ENCODE measurements at places on chromosomes 6 and 20. TPM values are rescaled to one million over a fixed set of nuclear protein-coding genes. Genes with fewer than 3 reads are reported as not detected.

DNA sequence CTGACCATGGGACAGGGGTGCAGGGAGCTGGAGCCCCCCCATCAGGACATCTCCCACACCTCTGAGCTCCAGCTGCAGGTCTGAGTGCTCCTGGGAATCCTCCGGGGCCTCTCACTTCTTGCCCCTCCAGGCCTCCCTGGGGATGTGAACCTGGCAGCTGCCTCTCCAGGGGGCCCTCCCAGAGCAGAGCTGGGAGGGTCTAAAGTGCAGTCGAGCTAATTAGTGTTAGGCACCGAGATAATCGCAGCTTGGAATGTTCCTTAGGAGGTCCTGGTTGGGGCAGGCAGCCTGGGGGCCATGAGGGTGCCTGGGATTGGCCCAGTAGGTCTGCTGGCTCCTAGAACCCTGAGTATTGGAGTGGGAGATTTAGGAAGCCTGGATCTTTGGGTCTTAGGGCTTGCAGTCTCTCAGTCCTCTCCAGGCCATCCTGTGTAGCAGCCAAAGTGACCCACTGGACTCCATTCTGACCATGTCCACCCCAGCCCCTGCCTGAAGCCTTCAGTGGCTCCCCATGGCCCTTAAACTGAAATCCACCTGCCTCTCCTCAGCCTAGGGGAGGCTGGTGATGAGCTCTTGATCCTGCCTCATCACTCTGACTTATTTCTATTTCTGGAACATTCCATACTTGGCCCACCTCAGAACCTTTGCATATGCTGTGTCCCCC, 26.0 kb downstream of the CEBPB start:
- DNase-seq, result no peak

GRCh38 chr6:73516514-73517489, 4.0 kb downstream of the EEF1A1 start:
- no peak for DNase-seq

GRCh38 chr6:60867548-60867947, 1418.5 kb downstream of the KHDRBS2 start:
- no peak for DNase-seq

DNA sequence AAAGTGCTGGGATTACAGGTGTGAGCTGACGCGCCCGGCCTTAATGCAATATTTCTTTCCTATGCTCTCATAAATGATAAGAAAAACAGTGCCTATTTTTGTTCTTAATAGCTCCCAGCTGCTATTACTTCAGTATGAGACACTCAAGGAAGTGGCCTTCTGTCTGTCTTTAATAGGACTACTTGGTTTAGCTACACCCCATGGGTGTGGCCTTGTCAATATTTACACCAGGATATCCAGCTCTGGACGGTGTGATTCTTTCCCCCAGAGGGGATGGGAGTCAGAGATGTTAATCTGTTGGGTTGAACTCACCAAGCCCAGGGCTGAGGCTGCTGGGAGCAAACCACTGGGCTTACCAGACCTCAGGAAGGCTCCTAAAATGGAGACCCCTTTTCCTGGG, 134.2 kb downstream of the CEP57L1 start:
- peak; percentile 16 for DNase-seq

GRCh38 chr6:44868335-44868668, 459.8 kb upstream of the RUNX2 start:
- DNase-seq, result no peak

DNA sequence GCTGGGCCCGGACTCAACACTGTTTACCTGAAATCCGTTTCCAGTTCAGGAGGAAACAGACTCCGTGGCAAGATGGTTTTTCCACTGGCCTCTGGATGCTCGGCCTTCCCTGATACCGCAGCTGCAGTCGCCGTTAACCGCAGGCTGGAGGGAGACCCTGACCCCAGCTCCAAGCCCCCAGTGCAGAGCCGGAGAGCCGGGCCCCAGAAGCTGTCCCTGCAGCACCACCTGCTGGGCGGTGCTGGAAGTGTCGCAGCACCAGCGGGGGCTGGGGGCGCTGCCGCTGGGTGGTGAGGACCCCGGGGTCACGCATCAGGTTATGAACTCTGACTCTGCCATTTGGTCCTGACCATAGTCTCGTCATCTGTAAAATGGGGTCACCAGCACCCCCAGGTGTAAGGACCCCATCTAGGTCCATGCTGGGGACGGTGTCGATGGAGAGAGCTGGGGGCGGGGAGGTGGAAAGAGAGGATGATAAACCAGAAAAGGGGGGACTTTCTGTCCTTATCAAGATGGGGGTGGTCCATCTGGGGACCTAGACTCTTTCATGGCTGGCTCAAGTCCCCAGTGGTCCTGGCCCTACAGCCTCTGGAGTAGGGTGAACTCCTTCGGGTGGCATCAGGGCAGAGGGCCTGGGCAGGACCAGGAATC, 20.8 kb upstream of the CHRNA4 start:
- no peak for DNase-seq

DNA sequence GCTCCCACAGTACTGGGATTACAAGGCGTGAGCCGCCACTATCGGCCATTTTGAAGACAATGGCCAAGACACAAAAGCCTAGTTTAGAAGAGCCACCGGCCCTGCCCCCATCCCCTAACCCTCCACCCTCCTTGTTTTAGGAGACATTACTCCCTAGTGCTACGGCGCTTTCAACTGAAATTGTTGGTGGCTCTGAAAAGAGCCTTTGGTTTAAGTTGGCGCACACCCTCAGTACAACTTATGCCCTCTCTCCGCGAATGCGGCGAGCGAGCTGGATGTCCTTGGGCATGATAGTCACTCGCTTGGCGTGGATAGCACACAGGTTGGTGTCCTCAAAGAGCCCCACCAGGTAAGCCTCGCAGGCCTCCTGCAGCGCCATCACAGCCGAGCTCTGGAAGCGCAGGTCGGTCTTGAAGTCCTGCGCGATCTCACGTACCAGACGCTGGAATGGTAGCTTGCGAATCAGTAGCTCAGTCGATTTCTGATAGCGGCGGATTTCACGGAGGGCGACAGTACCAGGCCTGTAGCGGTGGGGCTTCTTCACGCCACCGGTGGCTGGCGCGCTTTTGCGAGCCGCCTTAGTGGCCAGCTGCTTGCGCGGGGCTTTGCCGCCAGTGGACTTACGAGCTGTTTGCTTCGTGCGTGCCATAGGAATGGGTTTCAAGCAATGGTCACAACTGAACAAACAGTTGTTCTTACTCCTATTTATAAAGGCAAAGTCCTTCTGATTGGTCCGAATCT, 114.9 kb upstream of the BTN3A2 start:
- peak; percentile 74 for DNase-seq

GRCh38 chr6:109240370-109241084, 141.7 kb downstream of the CD164 start:
- no peak for DNase-seq

DNA sequence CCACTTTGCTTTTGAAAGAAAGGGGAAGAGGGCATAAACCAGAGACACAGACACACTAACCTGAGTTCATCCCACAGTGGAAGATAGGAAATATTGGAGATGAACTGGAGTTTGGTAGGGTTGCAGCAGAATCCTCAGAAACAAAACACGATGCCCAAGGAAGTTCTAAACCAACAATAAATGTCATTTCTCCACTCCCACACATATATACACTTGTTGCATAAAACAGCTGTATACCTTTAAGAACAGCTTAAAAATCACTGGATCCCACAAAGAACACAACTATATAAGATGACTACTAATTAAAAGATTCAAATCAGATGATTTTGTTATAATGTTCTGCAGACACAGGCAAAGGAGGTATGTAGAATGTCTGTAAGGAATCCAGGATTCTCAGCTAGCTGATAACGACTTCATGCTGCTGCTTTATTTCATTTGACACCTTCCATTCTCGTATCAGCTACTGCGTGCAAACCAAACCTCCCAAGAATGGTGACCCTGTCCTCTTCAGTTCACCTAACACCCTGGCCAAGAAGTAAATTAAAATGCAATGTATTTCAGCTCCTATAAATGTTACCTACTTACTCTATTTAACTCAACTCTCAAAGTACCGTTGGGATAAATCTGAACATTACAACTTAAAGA, 14.3 kb downstream of the KIF13A start:
- DNase-seq, result no peak

GRCh38 chr6:163897669-163898068, 483.2 kb downstream of the QKI start:
- no peak for DNase-seq

GRCh38 chr20:2108987-2109386, 7.4 kb downstream of the STK35 start:
- DNase-seq, result peak; percentile 77

GRCh38 chr6:8736156-8736895, 301.0 kb upstream of the SLC35B3 start:
- DNase-seq, result no peak

DNA sequence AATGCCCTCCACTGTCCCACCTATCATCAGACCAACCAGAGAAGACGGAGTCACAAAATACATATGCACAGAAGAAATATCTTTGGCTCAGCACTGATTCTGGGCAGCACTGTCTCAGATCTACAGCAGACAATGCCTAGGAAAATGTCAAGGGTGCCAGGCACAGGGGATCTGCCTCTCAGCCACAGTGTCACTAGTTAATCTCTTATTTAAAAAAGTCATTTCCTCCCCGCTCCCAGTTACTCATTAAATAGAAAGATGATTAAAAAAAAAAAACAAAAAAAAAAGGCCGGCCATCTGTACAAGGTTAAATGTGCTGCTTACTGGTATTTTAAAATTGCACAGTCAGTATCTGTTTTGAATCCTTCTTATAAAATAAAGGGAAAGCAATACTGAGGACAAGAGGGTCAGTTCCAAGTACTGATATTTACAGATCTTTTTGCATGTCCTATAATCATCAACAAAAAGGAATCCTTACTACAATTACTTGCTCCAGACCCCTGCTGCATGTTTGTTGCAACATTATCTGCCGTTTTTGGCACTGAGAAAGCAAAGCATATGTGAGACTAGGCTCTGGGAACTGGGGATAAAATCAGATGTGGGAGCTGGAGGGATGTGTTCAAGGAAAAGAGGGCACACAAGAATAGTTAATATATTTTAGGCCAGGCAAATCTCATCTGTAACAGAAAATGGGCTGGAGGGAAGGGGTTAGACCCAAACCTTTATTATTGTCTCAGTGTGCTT, 299.3 kb downstream of the KIF16B start:
- no peak for DNase-seq

DNA sequence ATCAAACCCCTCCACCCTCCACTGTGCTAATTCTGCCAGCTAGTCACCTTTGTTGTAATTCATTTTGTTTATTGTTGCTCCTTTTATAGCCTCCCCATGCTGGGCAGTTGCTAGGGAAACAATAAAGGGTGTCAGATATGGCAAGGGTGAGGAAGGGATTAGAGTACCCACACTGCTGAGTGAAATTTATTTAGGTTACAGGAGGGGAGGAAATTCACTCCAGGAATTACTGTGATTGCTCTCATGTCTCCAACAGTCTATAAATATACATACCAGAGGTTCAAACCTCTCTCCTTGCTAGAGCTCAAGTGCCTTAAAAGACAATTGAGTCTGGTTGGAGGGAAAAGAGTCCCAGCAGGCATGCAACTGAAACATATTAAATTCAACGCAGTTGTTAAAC, 90.6 kb upstream of the ADGRF1 start:
- DNase-seq, result no peak

- no peak for DNase-seq
These were observed 86.2 kb upstream of the GPR6 start for GRCh38 chr6:109891924-109892323.

DNA sequence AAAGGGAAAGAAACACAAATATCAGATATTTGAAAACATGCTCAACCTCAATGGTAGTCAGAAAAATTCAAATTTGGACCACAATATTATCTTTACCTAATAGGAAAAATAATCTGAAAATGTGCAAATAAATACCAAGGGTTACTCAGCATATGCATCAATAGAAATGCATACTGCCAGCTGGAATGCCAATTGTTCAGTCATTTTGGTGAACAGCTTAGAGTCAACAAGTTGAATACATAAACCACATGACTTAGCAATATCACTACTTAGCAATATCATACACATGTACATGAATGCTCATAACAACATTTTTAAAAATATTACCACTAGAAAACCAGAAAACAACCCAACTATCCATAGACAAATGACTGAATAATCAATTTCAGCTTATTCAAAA, 212.7 kb downstream of the PTPRK start:
- DNase-seq, result no peak

DNA sequence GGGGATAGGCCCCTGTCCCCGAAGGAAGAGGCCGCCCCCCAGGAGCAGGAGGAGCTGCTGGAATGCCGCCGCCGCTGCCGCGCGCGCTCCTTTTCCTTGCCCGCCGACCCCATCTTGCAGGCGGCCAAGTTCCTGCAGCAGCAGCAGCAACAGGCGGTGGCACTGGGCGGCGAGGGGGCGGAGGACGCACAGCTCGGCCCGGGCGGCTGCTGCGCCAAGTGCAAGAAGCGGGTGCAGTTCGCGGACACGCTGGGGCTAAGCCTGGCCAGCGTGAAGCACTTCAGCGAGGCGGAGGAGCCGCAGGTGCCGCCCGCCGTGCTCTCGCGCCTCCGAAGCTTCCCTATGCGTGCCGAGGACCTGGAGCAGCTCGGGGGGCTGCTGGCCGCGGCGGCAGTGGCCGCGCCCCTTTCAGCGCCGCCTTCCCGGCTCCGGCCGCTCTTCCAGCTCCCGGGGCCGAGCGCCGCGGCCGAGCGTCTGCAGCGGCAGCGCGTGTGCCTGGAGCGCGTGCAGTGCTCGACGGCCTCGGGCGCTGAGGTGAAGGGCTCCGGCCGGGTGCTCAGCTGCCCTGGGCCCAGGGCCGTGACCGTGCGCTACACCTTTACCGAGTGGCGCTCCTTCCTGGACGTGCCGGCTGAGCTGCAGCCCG, 630 bp downstream of the PPP1R3G start:
- DNase-seq, result no peak

- no peak for DNase-seq
These were observed 106.1 kb upstream of the ADGRF4 start for GRCh38 chr6:47592131-47592840.

GRCh38 chr6:53048431-53049195, 16.6 kb upstream of the FBXO9 start:
- peak; percentile 88 for DNase-seq

- DNase-seq, result no peak
These were observed 132.2 kb upstream of the INSM1 start for GRCh38 chr20:20235681-20236080.

DNA sequence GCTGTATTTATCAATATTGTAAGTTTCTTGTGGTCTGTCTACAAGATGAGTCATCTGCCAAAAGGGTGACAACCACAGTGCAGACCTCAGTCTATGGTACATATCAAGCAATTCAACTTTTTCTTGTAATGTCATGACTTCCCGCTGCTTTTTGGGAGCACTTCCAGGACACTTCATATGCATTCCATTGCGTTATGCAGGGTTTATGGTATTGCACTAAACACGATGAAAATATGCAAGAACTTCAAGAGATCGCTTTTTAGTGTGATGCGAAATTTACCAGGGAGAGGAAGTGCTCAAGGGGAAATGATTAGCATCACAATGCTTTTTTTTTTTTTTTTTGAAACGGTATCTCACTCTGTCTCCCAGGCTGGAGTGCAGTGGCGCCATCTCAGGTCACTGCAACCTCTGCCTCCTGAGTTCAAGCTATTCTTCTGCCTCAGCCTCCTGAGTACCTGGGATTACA, 166.5 kb downstream of the TFAP2A start:
- DNase-seq, result peak; percentile 76

GRCh38 chr6:69609836-69610472, 186.9 kb downstream of the LMBRD1 start:
- DNase-seq, result no peak

Gene TRIM40
- total RNA-seq, result not detected

Gene ECT2L
- not detected for total RNA-seq

Gene SIRPB1
- 0.74 TPM for total RNA-seq

Gene MDFI
- total RNA-seq, result not detected

Gene PRSS35
- 1.3 TPM for total RNA-seq

Gene IL20RA
- not detected for total RNA-seq

Gene CHRNA4
- 0.07 TPM for total RNA-seq

Gene PCSK2
- not detected for total RNA-seq

Gene FOXC1
- 4.6 TPM for total RNA-seq

Gene COL20A1
- not detected for total RNA-seq

Gene SLPI
- 0.33 TPM for total RNA-seq

Gene CASP8AP2
- total RNA-seq, result 13.5 TPM
